ENCODE measurements at places on chromosomes 6 and 20. TPM values are rescaled to one million over a fixed set of nuclear protein-coding genes. Genes with fewer than 3 reads are reported as not detected.

SIRPG gene
- total RNA-seq = 1.1 TPM

PXDC1 gene
- total RNA-seq = 38.2 TPM

KCNQ2 gene
- total RNA-seq = 60.9 TPM

PAK5 gene
- 0.31 TPM for total RNA-seq

C20orf202 gene
- 1.1 TPM for total RNA-seq

GSTA1 gene
- total RNA-seq = 307 TPM

GRCh38 chr20:3993109-3993508 lies 22.2 kb downstream of the RNF24 start:
- H3K27ac ChIP-seq = no peak overlapping the region
- no peaks in the 10 kb centered on the region for H3K4me1 ChIP-seq
- no peaks in the 10 kb centered on the region for H3K27me3 ChIP-seq
- H3K4me3 ChIP-seq = no peak overlapping the region
- H3K36me3 ChIP-seq = no peaks in the 10 kb centered on the region

GRCh38 chr6:12232339-12232738 lies 57.8 kb upstream of the EDN1 start:
- no peaks in the 10 kb centered on the region for H3K36me3 ChIP-seq
- DNase-seq = no peak
- peaks cover 3% of the 10 kb centered on the region for H3K4me1 ChIP-seq
- no peak overlapping the region for H3K4me3 ChIP-seq
- H3K27me3 ChIP-seq = no peaks in the 10 kb centered on the region
- no peak overlapping the region for H3K27ac ChIP-seq

Measured in testis (tissue), 5 donors.